ENCODE measurements at places on chromosomes 7 and 10.

GRCh38 chr7:20249376-20249775, 32.2 kb upstream of the MACC1 start:
- no peak for DNase-seq

- no peak for DNase-seq
Observed at GRCh38 chr10:4843525-4844180, 17.6 kb downstream of the AKR1E2 start.

DNA sequence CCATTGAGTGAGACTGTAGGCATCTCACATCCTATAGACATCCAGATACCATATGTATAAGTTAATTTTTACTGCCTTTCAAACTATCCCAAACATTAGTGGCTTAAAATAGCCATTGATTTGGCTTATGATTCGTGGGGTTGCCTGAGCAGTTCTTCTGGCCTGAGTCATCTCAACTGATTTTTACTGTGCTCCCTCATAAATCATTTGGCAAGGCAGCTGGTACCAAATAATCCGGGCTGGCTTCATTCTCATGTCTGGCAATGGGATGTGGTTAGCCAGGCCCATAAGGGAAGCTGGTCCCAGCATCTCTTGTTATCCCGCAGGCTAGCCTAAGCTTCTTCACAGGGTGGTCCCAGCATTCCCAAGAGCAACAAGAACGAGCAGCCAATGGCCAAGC, 6.7 kb upstream of the LRGUK start:
- DNase-seq, result no peak

GRCh38 chr10:32205670-32206069, 141.3 kb downstream of the EPC1 start:
- no peak for DNase-seq

- DNase-seq, result no peak
Observed at GRCh38 chr10:97207131-97207530, 21.4 kb upstream of the SLIT1 start.

DNA sequence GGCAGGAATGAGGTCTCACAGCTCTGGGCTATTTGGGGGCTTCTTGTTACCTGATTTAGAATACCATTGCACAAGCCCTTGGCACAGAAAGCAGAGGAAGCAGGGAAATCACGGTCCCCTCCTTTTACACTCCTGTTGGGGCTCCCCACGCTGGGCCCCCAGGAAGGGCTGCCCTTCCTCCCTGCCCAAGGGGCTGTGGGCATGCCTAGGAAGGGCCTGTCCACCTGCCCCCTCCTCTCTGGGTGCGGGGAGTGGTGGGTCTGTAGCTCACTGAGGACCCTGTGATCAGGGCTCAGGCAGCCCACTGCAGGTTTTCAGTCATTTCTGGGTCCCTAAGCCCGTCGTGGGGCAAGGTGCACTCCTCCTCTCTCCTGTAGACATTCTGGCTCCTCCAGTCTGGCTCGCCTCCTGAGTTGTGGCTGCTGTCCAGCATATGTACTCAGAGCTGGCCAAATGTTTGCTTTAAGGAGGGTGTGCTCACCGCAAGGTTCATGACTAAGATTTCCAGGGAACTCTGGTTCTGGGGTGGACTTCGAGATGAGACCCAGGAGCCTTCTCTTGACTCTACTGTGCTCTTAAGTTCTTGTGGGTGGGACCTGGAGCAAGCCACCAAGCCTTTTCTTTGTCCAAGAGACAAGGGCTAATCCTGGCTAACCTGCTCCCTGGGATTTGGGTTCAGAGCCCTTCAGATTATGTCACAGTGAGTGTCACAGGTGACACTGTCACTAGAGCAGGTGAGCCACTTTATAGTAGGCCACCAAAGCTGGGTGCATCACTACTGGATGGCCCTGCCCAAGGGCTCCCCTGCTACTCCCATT, 56.0 kb downstream of the TACR2 start:
- DNase-seq, result no peak

GRCh38 chr10:89522463-89522862, 12.9 kb downstream of the SLC16A12 start:
- no peak for DNase-seq

DNA sequence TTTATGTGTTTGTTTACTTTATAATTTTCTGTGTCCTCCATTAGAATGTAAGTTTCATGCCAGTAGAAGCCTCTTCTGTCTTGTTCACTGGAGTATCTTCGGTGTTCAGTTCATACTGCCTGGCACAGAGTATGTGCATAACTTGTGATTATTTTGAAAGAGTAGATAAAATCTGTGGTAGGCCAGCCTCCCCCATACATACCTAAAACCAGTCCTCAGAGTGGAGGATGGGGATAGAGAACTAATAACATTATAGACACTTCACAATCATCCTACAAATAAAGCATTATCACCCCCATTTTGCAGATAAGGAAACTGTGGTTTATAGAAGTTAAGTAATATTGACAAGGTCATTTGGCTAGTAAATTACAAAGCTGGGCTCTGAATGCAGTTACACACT, 28.0 kb downstream of the VIM start:
- no peak for DNase-seq

- DNase-seq, result no peak
Observed at GRCh38 chr7:88278881-88279280, 27.8 kb downstream of the STEAP4 start.

DNA sequence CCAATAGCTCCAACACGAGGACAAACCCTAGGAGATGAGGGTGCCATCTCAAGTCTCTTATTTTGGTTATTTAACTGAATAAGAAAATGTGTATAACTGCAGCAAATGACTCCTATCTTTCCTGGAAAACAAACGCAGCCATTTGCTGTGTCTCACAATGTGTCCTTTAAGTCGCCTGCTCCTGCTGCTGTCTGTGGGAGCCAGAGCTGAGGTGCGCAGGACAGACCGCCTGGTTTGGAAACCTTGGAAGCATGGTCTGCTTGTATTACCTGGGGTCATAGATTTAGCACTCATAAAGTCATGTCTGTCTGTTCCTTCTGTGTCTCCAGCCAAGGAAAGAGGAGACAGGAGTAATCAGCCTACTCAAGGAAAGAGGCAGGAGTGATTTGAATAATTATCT, 760.2 kb downstream of the GRID1 start:
- no peak for DNase-seq

- no peak for DNase-seq
Observed at GRCh38 chr7:29196971-29197595, 2.5 kb downstream of the CHN2 start.

DNA sequence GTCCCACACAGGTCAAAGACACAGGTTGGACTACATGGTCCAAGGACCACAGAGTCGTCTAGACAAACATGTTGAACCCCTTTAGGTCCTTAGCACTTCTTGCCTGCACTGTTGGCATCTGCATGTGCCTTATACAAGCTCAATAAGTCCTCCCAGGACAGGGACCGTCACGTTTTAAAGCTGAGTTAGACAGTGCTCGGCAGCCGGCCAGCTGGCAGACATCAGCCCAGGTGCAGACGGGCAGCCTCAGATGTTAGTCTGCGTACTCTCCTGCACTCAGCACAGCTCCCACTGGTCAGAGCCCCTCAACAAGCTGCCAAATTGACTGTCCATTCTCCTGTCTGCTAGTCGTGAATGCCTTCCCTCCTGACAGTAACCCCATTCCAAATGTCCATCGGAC, 34.9 kb downstream of the PARP12 start:
- DNase-seq, result peak; percentile 41

DNA sequence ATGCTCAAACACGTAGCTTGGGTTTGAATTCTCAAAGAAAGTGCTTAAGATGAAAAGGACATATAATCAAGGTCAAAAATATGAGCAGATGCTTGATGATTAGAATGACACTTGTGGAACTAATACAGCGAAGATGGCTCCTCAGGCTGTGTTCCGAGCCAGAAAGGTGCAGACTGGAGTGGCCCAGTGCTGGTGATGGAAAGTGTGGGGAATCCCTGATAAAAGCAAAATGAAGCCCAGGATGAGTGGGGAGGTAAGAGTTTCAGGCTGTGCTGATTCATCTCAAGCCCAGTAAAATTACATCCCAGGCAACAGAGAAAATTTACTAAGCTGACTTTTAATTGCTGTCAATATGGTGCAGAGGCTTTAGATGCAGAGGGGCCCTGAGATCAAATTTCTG, 77.8 kb upstream of the IKZF1 start:
- no peak for DNase-seq

- DNase-seq, result no peak
Observed at GRCh38 chr7:65404020-65404419, 30.4 kb downstream of the ZNF92 start.

GRCh38 chr10:6838118-6838517, 258.0 kb upstream of the PRKCQ start:
- DNase-seq, result no peak

GRCh38 chr7:109101332-109101731, 531.7 kb downstream of the DNAJB9 start:
- DNase-seq, result no peak

DNA sequence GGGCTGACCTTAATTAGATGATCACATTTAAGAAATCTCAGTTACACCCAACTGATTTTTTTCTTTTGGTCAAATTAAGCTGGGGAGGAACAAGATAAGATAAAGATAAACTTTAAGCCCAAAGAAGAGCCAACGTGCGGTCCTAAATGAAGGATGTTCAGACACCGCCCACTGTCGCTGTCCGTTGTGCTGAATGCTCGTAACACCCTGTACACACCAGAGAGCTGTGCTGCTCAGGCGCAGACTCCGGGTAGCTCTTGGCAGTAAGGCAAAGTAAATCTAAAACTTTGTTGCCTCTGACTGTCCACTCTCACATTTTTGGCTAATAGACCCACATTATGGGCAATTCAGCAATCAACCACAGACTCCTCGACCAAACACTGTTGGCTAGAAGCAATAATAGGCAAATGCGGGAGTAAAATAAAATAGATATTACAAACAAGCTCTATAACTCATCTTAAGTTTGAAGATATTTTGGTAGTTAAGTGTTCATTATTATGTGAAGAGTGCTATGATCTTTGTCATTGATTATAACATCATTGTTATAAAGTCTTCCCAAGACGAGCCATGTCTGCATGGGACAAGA, 57.1 kb downstream of the PLPP4 start:
- DNase-seq, result peak; percentile 58

- DNase-seq, result no peak
Observed at GRCh38 chr10:71845410-71846405, 5.3 kb downstream of the PSAP start.

DNA sequence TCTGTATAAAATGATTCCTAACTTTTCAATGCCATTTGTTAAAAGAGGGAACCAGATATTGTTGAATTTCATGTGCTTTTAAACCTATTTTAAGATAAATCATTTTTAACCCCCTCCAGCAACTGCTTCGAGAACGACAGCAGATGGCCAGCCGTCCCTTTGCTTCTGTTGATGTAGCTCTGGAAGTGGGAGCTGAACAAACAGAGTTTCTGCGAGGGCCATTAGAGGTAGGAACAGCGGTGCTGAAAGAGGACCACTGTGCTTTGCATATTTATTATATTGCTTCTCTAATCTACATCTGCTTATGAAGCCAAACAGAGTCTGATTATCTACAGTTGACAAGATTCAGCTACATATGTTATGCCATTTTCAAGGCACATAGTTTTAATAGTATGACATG, 545.9 kb downstream of the GFRA1 start:
- DNase-seq, result no peak

- DNase-seq, result no peak
Observed at GRCh38 chr7:88331322-88331721, 24.6 kb upstream of the STEAP4 start.

DNA sequence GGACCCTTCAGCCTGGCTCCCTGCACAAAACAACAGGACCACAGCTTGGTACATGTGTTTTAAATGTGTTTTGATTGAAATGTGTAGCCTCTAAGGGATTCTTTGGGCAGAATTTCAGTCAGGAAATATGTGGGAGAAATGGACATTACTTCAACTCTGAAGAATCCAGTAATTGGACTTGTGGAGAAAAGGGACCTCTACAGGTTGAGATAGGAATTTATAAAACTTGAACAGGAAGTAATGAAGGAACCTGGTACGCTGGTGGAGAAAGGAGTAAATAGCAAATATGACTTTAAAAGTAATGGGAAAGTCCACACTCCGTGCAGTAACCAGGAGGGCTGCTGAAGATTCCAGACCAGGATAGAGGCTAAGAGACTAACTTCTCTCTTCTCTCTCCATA, 220.5 kb downstream of the LHFPL3 start:
- DNase-seq, result no peak

DNA sequence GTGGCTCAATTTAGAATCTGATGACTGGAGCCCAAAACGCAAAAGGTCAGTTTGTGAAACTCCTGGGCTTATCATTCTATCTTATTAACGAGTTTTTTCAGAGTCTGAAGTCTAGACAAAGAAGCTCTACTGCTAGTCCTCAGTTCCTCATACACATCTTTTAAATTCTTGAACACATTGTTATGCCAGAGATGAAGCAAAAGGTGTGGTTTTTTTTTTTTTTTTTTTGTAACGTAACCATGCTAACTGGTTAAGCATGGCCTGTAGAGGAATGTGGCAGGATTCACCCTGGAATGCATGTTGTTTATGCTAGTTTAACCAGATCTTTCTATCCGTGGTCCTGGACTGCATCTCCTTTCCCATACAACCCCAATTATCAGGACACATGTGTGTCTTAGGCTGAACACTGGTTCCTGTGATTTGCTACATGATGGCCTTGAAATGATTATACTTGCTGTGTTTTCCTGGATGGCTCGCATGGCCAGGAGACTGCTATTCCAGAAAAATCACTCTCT, 79.3 kb upstream of the MDFIC start:
- DNase-seq, result no peak

GRCh38 chr10:2294739-2295138, 557.4 kb upstream of the ADARB2 start:
- DNase-seq, result no peak

GRCh38 chr7:1733908-1734730, 64.0 kb downstream of the ELFN1 start:
- peak; percentile 51 for DNase-seq

GRCh38 chr10:60797200-60797599, 18.9 kb downstream of the CDK1 start:
- DNase-seq, result no peak

DNA sequence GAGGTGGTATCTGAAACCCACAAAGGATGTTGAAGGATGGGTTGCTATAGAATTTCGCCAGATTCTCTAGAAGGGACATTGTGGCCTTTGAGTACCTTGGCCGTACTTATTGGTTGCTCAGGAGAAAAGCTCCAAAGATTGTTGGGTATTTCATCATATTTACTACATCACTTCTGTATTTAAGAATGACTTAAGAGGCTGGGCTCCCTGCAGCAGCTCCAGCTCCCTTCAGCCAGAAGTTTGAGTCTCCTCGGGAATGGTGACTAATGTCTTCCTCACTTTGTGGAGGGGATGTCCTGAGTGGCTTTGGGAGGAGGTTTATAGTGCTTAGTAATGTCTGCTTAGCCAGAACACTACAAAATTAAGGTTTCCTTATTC, 18.1 kb downstream of the MINDY4 start:
- no peak for DNase-seq

DNA sequence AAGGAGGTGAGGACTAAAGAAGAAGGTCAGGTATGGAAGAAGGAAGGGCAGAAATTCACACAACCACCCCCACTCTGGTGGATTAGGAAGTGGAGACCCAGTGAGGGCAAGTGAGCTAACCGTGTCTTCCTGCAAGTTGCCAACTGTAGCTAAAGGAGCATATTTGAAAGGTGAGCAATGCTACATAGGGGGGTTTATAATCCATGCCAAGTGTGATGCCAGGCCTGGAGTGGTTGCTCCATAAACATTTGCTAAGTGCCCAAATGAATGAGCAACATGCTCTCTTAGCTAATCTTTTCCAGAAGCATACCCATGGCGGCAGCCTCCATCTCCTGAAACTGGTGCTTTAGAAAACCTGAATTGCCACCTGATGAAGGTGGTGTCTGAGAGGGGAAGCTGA, 121.6 kb downstream of the LRRC18 start:
- DNase-seq, result no peak

All from BE2C (cell line).